ENCODE measurements at places on chromosomes 3 and 15.

GRCh38 chr3:45480871-45481270, 92.5 kb downstream of the LARS2 start:
- no peak for DNase-seq

- no peak for DNase-seq
These were observed 7.2 kb upstream of the LACTB start for GRCh38 chr15:63114465-63114864.

- DNase-seq, result no peak
These were observed 190.7 kb downstream of the LSAMP start for GRCh38 chr3:116254541-116254940.

DNA sequence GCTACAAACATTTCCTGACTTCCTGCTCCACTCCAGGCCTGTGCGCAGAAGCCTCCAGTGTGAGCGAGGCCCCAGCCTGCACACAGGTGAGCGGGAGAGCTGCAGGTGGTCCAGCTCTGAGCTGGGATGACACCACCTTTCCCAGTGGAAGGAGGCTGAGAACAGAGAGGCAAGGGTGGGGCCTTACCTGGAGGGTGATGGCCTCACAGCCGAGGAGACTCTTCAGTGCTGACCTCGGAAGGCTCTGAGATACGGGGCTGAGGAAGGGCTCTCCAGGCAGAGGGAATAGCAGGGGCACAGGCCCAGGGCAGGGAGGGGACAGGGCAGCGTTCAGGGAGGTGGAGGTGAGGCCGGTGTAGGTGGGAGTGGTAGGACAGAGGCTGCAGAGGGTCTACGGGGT, 70.8 kb downstream of the EFCAB12 start:
- DNase-seq, result no peak

GRCh38 chr3:10549617-10550230, 44.3 kb upstream of the ATP2B2 start:
- no peak for DNase-seq

DNA sequence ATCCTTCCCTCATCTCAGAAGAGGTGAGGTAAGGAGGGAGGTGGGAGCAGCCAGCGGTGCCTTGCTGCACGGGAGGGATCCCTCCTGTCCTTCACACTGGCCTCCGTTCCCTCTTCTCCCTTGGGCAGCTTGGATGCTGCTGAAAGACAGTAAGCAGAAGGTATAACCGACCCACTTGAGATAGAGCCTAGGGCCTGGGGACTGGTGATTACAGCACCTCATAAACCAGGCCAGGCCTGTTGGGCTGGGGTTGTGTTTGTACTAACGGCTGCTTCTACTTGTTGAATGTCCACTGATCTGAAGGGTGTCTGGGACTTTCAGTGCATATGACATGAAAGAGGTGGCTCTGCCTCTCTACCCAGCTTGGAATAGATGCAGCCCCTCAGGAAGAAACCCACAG, 25.0 kb downstream of the SEMA6D start:
- peak; percentile 61 for DNase-seq

GRCh38 chr15:101614001-101614585, 38.1 kb downstream of the TM2D3 start:
- no peak for DNase-seq

DNA sequence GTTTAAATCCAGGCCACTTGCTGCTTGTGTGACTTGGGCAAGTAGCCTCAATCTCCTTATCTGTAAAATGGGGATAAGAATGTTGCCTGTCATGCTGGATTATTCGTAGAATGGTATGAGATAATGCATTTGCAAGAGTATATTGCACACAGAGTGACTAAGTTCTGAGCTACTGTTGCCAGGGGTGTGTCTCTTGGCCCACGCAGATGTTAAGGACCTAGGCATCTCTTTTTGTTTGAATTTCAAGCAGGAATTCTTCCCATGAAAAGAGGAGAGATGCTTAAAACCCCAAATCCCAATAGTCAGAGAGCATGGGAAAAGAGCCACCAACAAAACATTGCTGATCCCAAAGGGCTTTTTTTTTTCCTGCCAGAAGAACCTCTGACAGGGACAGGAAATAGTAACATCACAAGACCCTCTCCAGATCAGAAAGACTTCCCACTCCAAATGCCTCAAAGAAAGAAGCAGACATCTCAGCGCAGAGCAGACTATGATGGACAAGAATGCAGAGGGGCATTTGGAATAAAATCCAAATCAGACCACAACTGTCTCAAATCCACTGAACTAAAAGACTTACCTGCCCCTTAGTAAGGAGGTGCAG, 90.5 kb downstream of the MRPL46 start:
- DNase-seq, result no peak

DNA sequence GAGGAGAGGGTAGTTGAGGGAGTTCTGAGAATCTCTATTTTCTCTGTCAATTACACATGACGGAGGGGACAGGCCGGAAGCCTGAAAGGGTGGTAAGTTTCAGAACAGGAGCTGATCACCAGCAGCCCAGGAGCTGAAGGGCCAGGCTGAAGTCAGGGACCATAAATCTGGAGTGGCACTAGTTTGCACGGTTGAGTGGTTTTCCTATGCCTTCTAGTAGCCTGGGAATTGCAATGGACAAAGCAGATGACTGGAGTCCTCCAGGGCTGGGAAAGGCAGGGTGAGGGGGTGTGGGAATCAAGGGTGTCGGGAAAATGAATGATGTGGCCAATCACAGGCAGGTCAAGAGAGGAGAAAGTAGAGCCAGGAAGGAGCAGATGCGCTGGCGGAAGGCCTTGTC, 72.5 kb downstream of the MAGEF1 start:
- DNase-seq, result no peak

DNA sequence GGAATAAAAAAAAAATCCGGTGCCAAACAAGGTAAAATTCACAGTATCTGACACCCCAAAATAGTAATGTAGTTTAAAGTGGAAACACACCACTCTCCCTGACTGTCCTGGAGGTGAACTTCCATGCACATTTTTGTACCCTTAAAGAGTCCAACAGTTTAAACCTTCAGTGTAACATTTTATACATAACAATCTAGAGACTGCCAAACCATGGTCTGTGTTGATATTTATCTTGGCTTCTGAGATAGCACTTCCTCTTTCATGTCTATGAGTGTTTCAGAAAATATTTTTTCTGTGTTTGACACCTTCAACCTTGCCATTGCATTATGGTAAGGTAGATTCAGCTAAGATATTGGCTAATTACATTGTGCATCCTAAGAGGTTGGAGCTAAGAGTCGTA, 13.9 kb downstream of the TMEM45A start:
- no peak for DNase-seq

- no peak for DNase-seq
These were observed 116.6 kb downstream of the TOP2B start for GRCh38 chr3:25547943-25548674.

GRCh38 chr3:34919025-34919424, 720.3 kb upstream of the ARPP21 start:
- DNase-seq, result no peak

- no peak for DNase-seq
These were observed 50.7 kb downstream of the MAP6D1 start for GRCh38 chr3:183774631-183775030.

DNA sequence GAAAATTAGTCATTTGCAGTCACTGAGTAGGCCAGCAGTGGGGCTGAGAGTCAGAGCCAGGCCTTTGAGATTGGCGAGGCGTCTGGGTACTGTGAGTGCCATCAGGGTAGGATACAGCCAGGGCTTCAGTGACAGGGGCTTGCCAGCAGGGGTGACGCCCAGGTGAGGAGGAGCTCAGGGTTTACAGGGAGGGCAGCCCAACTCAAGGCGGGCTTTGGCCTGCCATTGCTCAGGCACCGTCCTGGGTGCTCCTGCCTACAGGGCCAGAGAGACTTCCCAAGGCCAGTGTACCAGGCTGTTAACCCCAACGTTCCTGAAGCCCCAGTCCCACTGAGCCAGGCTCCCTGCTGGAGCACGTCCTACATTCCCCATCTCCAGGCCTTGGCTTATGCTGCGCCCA, 152.0 kb downstream of the FBLN2 start:
- DNase-seq, result peak; percentile 36

DNA sequence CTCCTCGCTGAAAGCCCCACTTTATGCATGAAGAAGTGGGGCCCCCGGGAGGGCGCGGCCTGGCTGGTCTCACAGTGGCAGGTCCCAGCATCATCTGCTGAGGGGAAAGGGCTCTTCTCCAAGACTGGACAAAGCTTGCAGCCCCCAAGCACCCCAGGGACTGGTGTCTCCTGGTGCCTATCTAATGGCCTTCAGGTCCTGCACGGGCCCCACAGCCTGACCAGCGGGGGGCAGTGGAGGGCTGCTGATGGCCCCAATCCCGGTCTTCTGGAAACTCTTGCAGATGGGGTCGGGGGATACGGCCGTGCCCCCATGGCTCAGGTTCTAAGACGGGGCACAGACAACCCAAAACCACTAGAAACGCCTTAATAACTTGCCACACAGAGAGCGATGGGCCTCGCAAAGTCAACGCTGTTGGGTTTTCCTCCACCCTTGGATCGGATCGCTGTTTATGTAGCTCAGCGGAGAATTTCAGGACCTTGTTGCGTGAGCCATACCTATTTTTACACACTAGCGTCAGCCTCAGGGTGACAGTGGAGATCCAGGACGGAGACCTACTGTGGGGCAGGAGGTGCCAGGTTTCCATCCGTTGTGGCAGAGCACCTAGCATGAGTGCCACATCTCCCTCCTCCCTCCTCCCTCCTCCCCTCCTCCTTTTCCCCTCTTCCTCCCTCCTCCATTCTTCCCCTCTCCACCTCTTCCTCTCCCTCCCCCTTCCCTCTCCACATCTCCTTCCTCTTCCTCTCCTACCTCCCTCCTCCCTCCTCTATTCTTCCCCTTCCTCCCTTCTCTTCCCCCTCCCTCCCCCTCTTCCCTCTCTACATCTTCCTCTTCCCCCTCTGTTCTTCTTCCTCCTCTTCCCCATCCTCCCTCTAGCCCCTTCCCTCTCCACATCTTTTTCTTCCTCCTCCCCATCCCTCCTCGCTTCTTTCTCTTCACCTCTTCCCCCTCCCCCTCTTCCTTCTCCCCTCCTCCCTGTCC, 79.3 kb upstream of the ALDH1L1 start:
- peak; percentile 89 for DNase-seq

- no peak for DNase-seq
These were observed 27.0 kb upstream of the HHATL start for GRCh38 chr3:42729404-42730145.

- no peak for DNase-seq
These were observed 367.3 kb upstream of the C2CD4B start for GRCh38 chr15:62532367-62532766.

DNA sequence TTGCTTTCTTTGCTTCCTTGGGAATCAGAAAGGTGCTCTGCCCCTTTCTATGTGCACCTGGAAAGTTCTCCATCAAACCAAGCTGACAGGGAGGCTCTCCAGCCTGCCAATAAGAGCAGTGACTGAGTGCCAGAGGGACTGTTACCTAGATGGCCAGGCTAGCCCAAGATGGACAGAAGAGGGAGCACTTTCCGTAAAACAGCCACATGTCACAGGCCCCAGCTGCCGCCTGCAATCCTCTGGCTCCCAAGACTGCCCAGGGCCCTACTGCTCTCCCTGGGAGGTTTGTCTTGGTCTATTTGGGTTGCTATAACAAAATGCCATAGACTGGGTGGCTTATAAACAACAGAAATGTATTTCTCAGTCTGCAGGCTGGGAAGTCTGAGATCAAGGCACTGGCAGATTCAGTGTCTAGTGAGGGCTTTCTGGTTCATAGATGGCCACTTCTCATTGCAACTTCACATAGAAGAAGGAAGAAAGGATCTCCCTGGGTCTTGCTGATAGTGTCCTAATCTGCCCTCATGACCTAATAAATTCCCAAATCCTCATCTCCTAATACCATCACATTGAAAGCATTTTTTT, 72.3 kb downstream of the TAMM41 start:
- no peak for DNase-seq

- DNase-seq, result no peak
These were observed 14.5 kb downstream of the CAND2 start for GRCh38 chr3:12810961-12811360.

- DNase-seq, result no peak
These were observed 94.2 kb downstream of the FOXP1 start for GRCh38 chr3:71489315-71489761.

DNA sequence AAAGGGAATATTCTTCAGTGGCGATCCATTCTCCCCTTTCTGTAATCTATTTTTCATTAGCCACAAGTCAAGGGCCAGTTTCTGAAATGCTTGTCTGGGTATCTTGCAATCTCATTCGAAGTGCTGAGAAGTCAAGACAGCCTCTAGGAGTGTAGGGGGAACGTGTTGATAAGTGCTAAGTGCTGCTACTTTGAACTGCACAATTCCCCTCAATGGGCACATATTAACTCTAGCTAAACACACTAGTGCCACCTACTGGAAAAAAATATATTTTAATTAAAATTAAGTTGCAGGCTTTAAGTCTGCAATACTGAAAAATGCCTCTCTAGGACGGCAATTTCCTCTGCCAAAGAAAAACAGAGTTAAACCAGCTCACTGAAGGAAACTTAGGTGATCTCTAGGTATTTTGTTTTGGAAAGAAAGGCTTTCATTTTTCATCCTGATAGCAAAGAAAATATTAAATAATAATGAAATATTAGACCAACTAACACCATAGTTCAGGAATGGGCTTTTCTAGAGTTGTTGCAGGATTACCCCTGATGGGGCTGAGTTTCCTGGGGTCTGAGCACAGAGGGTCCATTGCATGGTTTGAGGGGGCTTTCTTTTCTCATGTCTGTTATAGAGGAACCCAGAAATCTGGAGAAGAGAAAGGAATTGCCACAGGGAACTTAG, 181.9 kb upstream of the KBTBD8 start:
- no peak for DNase-seq

DNA sequence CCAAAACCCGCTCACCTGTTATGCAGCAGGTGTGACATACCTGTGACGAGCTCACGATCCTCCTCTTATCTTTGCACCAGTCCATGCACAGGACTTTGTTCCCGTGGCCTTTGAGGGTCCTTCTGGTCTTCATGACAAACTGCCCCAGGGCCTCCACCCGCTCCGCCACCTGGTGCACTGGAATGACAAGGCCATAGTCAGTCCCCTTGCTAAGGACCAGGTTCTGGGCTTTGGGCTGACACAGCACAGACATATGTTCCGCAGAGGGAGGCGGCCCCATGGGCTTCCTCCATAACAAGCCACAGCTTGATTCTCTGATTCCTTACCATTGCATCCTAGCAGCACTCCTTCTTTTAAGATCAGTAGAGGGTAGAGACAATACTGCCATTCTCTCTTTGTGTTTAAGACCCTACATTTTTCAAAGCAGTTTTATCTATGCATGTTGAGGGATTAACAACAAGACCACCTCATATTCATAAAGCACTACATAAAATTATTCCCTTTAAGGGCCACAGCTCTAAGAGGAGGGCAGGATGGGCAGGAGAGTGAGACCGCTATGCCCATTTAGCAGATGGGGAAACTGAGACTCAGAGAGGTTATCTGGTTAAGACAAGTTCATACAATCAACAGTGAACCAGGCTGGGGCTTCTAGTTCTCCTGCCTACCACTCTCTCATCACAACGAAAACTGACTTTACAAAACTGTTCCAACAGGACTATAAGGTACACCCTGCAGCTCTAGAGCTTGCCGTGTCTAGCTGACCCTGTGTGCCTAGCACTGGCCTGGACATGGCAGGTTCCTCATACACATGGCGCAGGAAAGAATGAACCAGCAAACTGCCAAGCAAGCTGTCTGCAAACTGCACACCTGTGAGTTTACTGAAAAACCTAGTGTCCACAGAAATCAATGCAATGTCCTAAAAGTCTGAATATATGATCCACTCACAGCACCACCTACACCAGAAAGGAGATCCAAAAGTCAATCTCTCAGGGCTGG, 37.0 kb downstream of the GNB5 start:
- no peak for DNase-seq

Data from heart left ventricle (tissue), 16 donors.